ENCODE measurements at places on chromosomes 5 and 9.

GRCh38 chr9:75083188-75083970, 4.6 kb downstream of the NMRK1 start:
- DNase-seq = no peak

GRCh38 chr5:1229822-1230221, 4.6 kb downstream of the SLC6A18 start:
- DNase-seq = no peak

- DNase-seq = no peak
These were observed 16.0 kb upstream of the JADE2 start for GRCh38 chr5:134509308-134510040.

DNA sequence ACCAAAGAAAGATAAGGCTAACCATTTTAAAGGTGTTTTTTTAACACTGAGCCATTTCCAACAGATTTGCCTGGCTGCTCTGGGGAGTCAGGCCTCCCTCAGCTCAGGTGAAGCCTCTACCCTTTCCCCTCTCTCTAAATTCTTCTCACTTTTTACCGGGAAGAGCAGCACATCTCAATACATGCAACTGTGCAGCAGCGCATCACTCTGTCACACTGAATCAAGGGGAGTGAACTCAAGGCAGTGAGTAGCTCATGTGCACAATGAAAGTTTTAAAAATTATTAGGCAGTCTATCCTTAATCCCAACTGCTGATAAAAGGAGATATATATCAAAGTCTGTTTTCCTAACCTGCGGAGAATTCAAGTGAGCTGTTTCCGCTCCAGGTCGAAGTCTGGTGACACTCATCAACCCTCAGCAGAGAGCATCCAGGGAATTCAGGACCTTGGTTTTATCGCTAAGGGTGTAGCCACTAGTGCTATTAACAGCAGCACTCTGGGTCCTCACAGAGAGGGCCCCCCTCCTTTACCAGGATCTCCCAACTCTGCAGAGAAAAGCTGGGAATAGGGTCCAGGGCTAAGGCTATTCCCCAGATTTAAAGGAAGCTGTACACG, 1.0 kb downstream of the CEMIP2 start:
- no peak for DNase-seq

GRCh38 chr9:38432922-38433510, 8.8 kb upstream of the IGFBPL1 start:
- no peak for DNase-seq

Data from left renal cortex interstitium (tissue), 4 donors.